ENCODE measurements at places on chromosomes 2 and 18.
A peak's percentile ranks its signal among the peaks of the same experiment; 100 is the strongest.

GRCh38 chr2:54191361-54192135 is 64.5 kb downstream of the TSPYL6 start:
- DNase-seq: no peak

GRCh38 chr2:202410092-202410491 is 34.0 kb downstream of the BMPR2 start:
- DNase-seq: no peak

DNA sequence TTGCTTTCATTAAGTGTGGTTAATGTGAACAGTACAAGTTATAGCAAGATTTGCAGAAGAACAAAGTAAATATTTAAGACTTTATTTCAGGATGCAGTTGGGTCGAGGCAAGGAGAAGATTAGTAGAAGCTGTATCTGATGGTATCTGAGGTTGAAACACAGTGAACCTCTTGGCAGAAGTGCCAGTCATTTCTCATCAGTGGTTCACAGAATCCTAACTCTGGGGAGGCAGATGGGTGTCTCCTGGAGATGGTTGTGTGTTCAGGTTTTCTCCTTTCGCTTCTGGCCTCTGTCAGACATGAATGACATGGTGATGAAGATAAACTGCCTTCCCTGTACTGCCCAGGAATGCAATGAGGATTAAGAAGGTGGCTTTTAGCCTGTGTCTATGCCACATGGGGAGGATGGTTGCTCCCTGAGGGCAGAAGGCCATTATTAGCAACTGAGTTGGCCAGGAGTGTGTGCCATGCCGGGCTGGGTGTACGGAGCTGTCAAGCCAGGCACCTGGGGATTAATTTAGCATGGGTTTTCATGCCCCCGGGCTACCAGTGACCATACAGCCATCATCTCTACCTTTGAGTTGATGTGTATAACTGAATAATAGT is 28.0 kb downstream of the MGAT5 start:
- no peak for DNase-seq

GRCh38 chr2:79980116-79980515 is 324.4 kb downstream of the LRRTM1 start:
- no peak for DNase-seq

- no peak for DNase-seq
Measured at GRCh38 chr2:107174171-107174570, 288.2 kb upstream of the ST6GAL2 start.

DNA sequence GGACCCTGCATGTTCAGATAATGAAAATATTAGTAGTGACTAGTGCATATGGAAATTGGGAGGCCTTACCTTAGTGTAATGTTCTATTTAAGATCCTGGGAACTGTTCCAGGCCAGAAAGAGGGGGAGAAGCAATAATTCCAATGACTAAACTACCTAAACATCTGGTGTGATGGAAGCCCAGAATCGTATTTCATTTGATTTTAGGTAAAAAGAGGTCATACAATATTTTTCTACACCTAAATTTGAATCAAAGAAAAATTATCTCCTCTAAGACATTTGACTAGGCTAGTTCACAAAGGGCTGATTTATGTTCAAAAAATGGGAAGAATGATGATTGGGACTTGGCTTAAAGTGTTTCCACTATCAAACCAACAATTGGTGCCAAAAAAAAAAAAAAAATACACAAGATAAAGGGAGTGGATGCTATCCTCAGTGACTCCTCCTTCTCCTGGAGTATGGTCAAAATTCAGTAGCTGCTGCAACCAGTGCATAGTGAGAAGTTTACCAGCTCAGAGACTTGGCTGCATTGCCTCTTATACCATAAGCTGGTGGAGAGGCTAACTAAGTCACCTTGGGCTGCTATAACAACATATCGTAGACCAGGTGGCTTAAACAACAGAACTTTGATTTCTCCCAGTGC is 1038.3 kb upstream of the ACVR2A start:
- DNase-seq: no peak

DNA sequence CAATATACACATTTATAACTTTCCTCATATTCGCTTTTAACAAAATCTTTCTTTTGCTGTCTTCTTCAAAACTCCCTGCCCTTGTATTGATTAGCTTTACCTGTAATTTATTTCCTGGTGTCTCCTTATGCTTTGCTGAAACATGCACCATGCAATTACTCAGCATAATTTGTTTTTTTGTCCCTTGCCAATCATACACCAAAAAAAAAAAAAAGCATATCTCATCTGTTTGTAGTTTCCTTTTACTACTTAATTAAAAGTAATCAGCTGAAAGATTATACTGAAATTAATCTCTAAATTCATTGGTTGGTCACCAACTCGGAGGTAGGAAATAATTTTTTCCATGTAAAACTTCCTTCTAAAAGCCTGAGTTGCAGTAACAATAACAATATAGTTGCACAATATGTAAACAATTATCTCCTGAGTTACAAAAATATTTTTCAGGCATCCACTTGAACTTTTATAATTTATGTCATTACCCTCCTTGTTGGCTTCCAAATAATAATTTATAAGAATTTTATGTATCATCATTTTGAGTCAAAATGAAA is 53.0 kb upstream of the ROCK1 start:
- DNase-seq: no peak

GRCh38 chr18:7886436-7886835 is 319.3 kb downstream of the PTPRM start:
- DNase-seq: no peak

GRCh38 chr2:203341741-203342310 is 13.6 kb downstream of the ABI2 start:
- DNase-seq: no peak

GRCh38 chr18:26547646-26548414 is 523 bp downstream of the KCTD1 start:
- DNase-seq: peak; percentile 52

GRCh38 chr2:151762694-151763093 is 28.4 kb upstream of the NEB start:
- no peak for DNase-seq

DNA sequence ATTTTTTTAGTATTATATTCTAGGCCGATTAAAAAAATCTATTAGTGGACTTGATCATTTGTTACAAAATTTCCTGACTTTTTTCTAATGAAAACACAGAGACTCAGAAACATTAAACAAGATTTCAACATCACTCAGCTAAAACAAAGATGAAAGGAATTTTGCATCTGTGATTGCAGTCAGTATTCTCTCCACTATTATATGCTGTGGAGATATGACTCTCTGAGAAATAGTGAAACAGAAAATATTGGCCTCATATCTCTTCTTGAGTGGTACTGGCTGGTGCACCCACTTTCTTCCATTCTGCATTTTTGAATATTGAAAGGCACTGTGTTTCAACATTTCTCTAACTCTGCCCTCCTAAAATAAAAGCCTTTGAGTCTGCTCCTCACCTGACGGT is 914.2 kb downstream of the TSN start:
- no peak for DNase-seq

GRCh38 chr18:7870855-7871254 is 303.7 kb downstream of the PTPRM start:
- no peak for DNase-seq

GRCh38 chr2:16245481-16246054 is 305.2 kb downstream of the MYCN start:
- no peak for DNase-seq

GRCh38 chr18:51519571-51519970 is 322.1 kb upstream of the MEX3C start:
- DNase-seq: no peak

GRCh38 chr2:74079522-74080341 is 68.0 kb downstream of the BOLA3 start:
- no peak for DNase-seq

DNA sequence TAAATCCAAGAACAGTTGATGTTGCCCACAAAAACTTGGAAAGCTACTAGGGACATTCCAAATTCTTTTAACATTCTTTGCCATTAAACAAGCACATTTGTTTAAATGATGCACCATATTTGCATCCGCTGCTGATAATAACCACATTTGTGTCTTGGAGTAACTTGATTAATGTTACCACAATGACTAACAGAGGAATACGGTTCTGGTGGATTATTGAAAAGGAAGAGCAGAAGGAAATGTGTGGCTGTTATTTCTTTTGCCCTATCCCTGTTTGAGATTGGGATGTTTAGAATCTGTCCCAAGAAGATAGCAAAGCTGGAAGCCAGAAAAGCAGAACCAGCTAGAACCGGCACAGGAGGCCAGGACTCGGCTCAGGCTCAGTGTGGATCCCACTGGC is 39.2 kb upstream of the RASGRP3 start:
- no peak for DNase-seq

- no peak for DNase-seq
Measured at GRCh38 chr2:31246184-31246852, 12.4 kb downstream of the EHD3 start.

DNA sequence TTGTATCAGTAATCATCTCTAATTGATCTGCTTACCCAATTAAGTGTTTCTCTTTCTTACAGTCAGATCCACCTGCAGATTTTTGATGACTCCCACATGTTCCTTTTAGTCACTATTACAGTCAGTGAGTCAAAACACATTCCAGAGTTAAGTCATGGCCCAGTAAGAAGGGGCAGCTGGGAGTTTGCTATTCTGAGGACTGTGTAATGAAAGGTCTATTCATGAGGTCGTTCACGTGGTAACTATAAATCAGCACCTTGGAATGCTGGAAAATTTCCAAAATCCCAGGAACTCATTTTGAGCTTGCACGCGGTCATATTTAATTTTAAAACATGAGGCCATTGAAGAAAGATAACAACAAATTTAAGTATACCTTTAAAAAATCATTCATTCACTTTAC is 252.5 kb downstream of the XIRP2 start:
- no peak for DNase-seq

GRCh38 chr18:67280486-67281242 is 235.9 kb downstream of the DSEL start:
- no peak for DNase-seq

- DNase-seq: no peak
Measured at GRCh38 chr2:97712693-97713295, 582 bp upstream of the ZAP70 start.
